Chondrocyte (in vitro differentiated cells): ENCODE measurements at places on chromosomes 11 and 22. TPM values are rescaled to one million over a fixed set of nuclear protein-coding genes. Genes with fewer than 3 reads are reported as not detected.

The OR4D5 gene
- not detected in 3 replicates for total RNA-seq

The CCDC87 gene
- total RNA-seq: 0.23 to 0.32 TPM (median 0.27 TPM) in 3 replicates

The ALDH3B2 gene
- total RNA-seq: not detected in 3 replicates

GRCh38 chr11:74427384-74427886, 29.2 kb upstream of the PGM2L1 start:
- H3K4me1 ChIP-seq: no peaks in the 10 kb centered on the region
- H3K27ac ChIP-seq: no peak overlapping the region
- H3K4me3 ChIP-seq: no peak overlapping the region
- no peaks in the 10 kb centered on the region for H3K27me3 ChIP-seq

- no peak for DNase-seq
- no peak overlapping the region for H3K27ac ChIP-seq
- no peak overlapping the region for H3K4me3 ChIP-seq
- no peaks in the 10 kb centered on the region for H3K4me1 ChIP-seq
These were observed 536.8 kb upstream of the ANO5 start for GRCh38 chr11:21656065-21656464.

DNA sequence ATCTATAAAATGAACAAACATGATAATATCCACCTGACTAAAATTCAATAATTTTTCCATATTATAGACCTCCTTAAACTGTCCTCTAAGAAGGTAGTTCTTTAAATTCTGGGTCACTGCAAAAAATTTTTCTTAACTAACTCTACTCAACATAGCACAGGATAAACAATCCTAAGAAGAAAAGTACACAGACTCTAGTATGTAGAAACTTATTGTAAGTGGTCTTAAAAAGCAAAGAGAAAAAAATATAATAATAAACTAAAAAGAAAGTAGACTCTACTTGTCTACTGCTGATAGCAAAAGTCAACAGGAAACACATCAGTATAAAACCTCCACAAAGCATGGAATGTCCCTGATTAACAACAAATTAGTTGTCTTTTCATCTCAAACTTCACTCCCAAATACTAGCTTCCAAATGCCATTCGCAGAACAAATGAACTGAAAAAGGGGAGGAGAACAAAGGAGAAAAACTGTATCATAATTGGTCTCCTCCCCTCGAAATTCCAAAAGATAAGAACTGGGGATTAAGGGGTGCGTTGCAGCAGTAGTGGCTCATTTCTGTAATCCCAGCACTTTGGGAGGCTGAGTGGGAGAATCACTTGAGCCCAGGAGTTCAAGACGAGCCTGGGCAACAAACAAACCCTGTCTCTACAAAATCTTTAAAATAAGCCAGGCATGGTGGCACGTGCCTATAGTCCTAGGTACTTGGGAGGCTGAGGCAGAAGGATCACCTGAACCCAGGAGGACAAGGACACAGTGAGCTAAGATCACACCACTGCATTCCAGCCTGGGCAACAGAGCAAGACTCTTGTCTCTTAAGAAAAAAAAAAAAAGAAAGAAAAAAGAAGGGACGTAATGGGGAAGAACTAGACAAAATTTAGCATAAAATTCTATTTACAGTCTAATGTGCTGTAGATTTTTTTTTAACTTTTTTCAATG, 6.5 kb downstream of the FCHSD2 start:
- H3K36me3 ChIP-seq: peaks cover 16% of the 10 kb centered on the region
- no peak overlapping the region for H3K27ac ChIP-seq
- H3K4me3 ChIP-seq: no peak overlapping the region

- DNase-seq: no peak
- H3K4me1 ChIP-seq: no peaks in the 10 kb centered on the region
- H3K4me3 ChIP-seq: no peak overlapping the region
- H3K27ac ChIP-seq: no peak overlapping the region
These were observed 5.2 kb downstream of the CRTAM start for GRCh38 chr11:122843281-122844141.

DNA sequence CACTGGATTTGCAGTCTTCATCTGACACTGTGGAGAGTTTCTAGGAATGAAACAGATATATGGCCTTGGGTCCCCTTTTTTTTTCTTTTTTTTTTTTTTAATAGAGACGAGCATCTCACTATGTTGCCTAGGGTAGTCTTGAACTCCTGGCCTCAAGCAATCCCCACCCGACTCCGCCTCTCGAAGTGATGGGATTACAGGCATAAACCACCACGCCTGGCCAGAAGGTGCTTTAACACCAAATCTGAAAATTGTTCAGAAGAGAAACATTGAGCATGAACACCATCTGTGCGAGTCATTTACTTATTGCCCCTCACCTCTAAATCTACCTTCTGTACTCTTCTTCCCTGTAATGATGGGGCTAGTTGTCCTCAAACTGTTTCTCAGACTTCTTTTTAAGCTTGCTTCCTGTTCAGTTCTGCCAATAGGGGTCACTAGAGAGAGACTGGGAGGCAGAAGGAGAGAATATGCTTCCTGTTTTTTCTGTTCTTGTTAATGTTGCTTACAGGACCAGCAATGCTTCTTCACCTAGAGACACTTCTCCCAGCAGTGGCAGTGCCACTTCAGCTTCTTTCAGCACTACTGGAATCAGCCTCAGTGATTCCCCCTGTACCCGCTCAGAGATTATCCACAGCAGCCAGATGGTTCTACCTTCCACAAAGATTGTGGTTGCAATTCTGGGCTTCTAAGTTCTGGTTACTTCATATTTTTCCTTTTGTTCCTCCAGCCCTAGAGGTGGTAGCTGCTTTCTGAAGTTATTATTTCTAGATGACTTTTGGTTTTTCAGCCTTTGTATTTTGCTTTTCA, 20.8 kb upstream of the ZBED5 start:
- H3K27ac ChIP-seq: no peak overlapping the region
- no peak overlapping the region for H3K4me3 ChIP-seq
- DNase-seq: no peak
- H3K4me1 ChIP-seq: peaks cover 27% of the 10 kb centered on the region

DNA sequence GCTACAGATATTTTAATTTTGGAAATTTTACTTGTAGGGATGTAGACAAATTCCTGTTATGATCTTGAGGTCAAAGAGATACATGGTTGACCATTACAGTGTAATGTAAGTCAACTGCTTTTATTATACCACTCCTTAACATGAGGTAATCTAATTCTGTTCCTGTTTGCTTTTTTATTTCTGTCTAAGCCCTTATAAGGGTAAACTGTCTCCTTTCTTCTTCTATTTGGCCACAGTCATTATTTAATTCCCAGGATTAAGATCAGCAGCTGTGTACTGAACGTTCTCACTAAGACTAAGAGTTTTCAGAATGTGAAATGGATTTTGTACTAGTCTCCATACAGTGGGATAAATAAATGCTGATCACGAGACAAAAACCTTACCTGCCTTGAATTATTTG, 32.8 kb downstream of the C2CD3 start:
- H3K4me3 ChIP-seq: no peak overlapping the region
- H3K27me3 ChIP-seq: no peaks in the 10 kb centered on the region
- DNase-seq: no peak
- H3K27ac ChIP-seq: peak overlapping the region; percentile 94

GRCh38 chr11:128955636-128956035, 13.0 kb upstream of the TP53AIP1 start:
- peaks cover 10% of the 10 kb centered on the region for H3K27me3 ChIP-seq
- no peak for DNase-seq
- H3K27ac ChIP-seq: no peak overlapping the region
- H3K36me3 ChIP-seq: no peaks in the 10 kb centered on the region
- peak overlapping the region; percentile 3 for H3K4me3 ChIP-seq
- H3K4me1 ChIP-seq: peaks cover 4% of the 10 kb centered on the region

- no peak overlapping the region for H3K4me3 ChIP-seq
- peaks cover 21% of the 10 kb centered on the region for H3K36me3 ChIP-seq
- no peak for DNase-seq
- H3K27me3 ChIP-seq: no peaks in the 10 kb centered on the region
- no peak overlapping the region for H3K27ac ChIP-seq
These were observed 33.3 kb downstream of the NUP50 start for GRCh38 chr22:45196926-45197605.

DNA sequence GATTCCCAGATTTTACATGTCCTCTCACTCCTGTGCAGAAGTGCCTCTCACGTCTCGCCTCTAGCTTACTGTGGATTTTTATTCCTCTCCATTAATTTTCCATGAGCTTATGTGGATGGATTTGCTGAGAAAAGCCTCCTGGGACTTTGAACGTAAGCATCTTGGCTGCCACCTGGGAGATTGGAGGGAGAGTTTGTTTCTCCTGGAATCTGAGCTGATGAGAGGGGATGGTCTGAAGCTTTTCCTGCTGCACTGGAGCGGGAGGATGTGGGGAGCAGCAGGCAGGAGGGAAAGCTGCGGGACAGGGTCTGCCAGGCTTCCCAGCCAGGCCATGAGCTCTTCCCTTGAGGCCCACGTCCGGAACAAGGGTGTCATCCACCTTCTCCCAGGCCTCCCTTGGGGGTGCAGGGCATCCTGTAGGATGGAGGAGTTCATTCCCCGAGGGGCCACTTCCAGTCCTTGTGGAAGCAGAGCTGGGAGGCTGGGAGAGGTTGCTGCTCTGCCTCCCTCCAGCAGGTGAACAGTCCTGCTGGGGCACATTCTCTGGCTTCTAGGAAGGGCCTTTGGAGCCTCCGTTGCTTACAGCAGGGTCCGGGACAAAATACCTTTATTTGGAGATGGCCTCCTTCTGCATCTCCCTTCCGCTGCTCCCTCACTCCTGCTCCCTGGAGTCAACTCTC, 3.6 kb upstream of the SHANK2 start:
- no peak for DNase-seq
- no peak overlapping the region for H3K27ac ChIP-seq
- peaks cover 4% of the 10 kb centered on the region for H3K36me3 ChIP-seq
- H3K4me3 ChIP-seq: no peak overlapping the region
